ENCODE measurements at places on chromosomes 13 and 19. TPM values are rescaled to one million over a fixed set of nuclear protein-coding genes. Genes with fewer than 3 reads are reported as not detected.

Gene SERP2
- 15.4 TPM for total RNA-seq

GRCh38 chr19:21432590-21432989 is 35.7 kb downstream of the ZNF493 start:
- DNase-seq: no peak

Gene PSG7
- not detected for total RNA-seq

Gene CLEC17A
- not detected for total RNA-seq

DNA sequence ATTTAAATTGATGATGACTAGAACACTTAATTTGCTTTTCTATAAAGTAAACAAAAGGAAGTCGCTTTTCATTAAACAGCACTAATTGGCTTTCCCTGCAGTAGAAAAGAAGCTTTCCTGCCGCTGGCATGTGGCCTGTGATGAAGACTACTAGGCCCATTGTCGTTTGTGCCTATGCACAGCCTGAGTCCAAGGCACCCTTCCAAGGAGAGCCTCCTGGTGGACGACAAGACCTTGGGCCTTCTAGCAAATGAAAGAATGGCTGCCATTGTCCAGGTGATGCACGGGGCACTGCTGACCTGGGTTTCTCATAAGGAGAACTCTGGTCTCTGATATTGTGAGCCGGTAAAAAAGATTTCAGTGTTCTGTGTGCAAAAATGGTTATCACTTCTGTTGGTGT is 233.0 kb downstream of the COL4A1 start:
- DNase-seq: no peak

Gene ACER1
- 0.24 TPM for total RNA-seq

DNA sequence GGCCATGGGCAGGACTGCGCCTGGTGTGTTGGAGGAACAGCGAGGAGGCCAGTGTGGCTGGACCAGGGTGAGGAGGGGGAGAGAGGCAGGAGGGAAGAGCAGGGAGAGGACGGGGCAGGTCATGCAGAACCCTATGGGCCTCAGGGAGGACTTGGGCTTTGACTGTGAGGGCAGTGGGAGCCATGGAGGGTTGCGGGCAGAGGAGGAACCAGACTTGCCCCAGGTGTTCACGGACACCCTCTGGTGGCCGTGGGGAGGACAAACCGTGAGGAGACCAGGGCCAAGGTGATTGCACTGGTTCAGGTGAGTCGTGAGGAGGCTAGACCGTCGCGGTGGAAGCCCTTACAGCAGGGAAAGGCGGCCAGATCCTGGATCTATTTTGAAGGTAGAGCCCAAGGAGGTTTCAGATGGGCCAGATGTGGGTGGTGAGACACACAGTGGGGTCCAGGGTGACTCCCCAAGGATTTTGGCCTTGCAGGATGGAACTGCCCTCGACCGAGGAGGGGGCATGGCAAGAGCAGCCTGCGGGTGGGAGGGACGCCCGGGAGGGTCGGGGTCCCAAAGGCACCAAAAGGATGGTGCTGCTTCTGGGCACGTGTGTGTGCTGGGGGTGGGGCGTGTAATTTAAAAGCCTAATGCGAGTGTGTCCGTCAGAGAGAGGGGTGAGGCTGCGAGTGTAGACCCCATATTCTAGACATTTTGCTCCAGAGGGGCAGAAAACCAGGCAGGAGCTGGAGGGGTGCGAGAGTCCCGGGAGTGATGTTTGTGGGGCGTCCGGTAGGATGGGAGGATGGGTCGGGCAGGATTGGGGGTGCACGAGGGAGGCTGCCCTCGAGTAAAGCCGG is 2.7 kb upstream of the REXO1 start:
- no peak for DNase-seq

Measured in right atrium auricular region (tissue), 2 donors.